MM.1S (cell line): ENCODE measurements at places on chromosomes 4 and X.

DNA sequence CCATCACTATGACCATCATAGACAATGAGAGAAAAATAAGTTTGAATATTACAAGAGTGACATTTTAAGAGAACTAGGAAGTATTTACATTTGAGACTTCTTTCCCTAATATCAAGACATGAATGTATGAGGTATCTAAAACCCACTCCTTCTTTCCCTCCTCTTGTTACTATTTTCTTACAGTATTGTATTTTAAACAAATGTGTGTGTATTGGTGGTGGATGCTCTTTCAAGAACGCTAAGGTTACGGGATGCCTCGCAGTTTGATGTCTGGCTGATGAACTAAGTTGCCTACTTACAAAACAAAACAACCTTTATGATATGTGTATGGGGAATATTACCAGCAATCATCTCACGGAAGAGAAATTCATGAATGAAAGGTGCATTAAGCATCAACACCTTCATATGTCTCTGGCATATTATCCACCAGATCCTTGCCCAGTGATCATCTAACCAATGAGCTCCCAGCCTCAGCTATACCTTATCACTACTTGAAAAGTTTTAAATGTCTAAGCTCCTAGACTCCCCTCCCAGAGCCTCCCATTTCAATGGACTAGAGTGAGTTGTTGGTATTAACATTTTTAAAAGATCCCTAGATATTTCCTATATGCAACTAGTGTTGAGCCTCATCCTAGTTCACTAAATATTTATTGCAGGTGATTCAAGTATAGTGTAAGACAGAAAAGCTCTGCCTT lies 10.6 kb downstream of the AREG start:
- no peak for DNase-seq

DNA sequence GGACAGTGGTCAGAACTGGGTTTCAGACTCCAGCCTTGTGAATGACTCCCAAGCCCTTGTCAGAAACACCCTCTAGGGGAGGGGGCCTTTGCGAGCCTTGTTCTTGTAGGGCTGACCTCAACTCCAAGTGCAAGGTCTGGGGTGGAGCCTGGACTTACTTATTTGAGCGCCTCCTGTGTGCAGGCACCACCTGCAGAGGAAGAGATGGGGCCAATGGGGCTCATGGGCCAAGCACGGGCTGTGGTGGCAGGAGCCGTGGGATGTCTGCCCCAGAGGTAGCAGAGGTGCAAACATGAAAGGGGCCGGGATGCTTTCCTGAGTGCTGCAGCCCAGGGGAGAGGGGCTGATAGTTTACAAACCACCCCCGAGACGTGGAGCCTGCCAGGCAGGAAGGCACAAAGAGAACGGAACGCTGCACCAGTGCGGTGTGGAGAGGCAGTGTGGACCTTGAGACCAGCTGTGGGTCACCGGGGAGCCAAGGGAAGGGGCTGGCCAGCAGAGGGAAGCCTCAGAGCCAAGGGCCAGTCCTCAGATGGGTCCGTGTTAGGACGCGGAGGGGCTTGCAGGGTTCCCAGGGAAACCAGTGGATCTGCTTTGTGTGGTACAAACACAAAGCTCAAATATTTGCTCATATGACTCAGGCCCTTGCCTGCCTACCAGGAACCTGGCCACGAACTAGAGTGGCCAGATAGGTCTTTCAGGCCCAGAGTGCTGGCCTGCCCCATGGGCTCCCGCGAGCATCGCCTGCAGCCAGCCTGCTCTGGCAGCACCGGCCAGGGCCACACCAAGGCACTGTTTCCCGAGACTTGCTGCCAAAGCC lies 8.7 kb upstream of the TADA2B start:
- DNase-seq, result no peak

- no peak for DNase-seq
Observed at GRCh38 chr4:112897543-112897942, 151.9 kb upstream of the ANK2 start.

- DNase-seq, result no peak
Observed at GRCh38 chr4:37858872-37859271, 32.0 kb upstream of the TBC1D1 start.

- DNase-seq, result no peak
Observed at GRCh38 chr4:92992758-92993157, 689.0 kb downstream of the GRID2 start.

DNA sequence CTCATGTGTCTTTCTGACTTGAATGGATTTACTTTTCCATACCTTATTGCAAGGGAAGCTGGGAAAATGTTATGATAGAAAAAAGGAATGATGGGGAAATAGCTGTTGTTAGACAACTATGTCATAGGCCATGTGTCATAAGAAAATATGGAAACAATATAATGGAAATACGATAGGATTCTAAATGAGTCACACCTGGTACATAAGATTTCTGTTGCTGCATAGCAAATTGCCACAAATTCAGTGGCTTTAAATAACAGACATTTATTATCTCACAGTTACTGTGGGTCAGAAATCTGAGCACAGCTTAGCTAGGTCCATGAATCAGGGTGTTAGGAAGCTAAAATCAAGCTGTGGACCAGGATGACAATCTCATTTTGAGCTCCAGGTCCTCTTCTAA lies 44.6 kb upstream of the ANKRD50 start:
- DNase-seq, result no peak

DNA sequence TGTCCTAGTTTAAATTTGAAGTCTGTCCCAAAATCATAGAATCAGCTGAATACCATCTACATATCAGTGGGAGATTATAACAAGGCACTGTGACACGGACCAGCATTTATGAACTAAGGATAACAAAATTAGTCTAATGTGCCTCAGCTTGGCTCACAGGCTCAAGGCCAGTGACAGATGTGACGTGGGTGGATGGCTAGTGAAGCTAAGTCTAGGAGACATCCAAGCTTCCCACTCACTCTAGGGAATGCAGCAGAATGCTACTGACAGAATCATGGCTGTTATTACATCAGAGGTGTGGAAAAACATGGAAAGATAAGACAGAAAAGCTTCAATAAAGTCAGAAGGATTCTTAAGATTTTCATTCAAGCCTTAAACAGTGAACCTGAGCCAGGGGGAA lies 329.9 kb downstream of the NAF1 start:
- no peak for DNase-seq

GRCh38 chr4:165699055-165699454 lies 174.0 kb upstream of the TLL1 start:
- DNase-seq, result no peak

DNA sequence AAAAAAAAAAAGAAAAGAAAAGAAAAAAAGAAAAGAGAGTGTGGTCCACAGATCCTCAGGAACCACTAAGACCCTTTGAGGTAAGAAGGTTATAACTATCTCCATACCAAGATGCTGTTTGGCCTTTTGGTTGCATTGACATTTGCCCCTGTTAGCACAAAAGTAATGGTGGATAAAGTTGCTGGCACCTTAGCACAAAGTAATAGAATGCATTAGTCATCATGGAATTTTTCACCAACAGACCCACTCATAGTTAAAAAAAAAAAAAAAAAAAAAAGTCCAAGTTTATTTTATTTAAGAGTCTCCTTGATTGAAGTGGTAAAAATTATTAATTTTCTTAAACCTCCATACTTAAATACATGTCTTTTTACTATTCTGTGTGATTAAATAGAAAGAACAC lies 78.4 kb upstream of the RBPJ start:
- no peak for DNase-seq

- no peak for DNase-seq
Observed at GRCh38 chr4:81454499-81454898, 17.2 kb downstream of the RASGEF1B start.

GRCh38 chr4:125961626-125962025 lies 646.9 kb downstream of the FAT4 start:
- DNase-seq, result no peak

- DNase-seq, result no peak
Observed at GRCh38 chr4:16140879-16141249, 57.0 kb upstream of the PROM1 start.

GRCh38 chr4:80585542-80585941 lies 250.0 kb downstream of the CFAP299 start:
- DNase-seq, result no peak

- DNase-seq, result no peak
Observed at GRCh38 chr4:82951196-82951595, 50.7 kb downstream of the THAP9 start.

DNA sequence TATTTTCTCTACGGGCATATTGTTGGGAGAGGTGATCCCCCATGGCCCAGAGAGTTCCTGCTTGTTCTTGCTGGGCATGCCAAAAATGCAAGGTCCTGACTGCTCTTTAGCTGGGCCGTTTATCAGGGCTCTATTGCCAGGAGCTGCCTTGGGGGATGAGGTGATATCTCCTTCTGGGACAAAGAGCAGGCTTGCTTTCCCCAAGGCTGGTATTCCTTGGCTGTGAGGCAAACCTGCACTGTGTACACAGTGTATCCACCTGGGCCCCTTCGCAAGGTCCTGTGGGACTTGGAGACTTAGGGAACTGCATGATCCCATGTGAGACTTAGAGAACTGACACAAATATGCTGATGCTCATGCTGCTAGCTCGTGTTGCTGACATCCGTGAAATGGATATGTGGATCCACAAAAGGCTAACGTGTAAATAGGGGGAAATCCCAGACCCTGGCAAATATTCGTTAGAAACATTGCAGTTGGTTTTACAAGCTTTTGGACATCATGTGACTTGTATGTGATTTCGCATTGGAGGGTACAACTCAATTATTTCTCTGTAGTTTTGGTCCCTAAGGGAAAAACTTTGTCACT lies 24.4 kb upstream of the ZFX start:
- DNase-seq, result no peak

GRCh38 chr4:139300431-139301112 lies 733 bp upstream of the NAA15 start:
- DNase-seq, result no peak

DNA sequence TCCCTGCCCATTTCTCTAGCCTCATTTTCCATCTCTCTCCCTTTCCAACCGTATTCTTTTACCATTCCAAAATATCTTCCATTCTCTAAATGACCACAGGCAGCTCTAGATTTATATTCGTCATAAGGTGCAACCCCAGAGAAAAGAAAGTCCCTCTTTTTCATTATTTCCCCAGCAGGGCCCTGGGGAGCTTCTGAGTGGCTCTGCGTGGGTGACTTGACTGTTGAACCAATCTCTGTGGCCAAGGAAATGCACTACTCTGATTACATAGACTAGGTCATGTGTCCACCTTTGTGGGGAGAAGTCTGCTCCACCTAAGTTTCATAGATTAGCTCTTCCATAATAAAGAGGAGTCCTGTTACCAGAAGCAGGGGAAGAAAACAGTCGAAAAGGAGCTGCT lies 51.4 kb downstream of the ATOH1 start:
- DNase-seq, result no peak

GRCh38 chr4:80454040-80454439 lies 118.5 kb downstream of the CFAP299 start:
- DNase-seq, result no peak

GRCh38 chrX:153646620-153647373 lies at the start of gene DUSP9:
Gene DUSP9, plus strand, starts transcription at chrX:153647203. Its CDS starts 751 bp downstream, at chrX:153647954.
- DNase-seq, result no peak

GRCh38 chr4:47784222-47784621 lies 53.6 kb downstream of the CORIN start:
- no peak for DNase-seq

DNA sequence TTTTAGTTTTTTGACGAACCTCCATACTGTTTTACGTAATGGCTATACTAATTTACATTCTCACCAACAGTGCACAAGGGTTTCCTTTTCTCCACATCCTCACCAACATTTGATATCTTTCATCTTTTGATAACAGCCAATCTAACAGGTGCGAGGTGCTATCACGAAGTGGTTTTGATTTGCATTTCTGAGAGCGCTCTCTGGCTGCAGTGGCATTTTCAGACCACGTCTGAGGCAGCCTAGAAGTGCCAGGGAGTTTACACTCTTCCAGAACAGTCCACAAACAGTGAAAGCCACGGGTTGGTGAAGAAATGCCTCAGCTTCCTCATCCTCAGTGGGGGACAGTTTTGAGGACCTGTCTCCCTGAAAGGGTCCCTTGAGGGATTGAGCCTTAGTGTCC lies 471.0 kb downstream of the BCOR start:
- no peak for DNase-seq

DNA sequence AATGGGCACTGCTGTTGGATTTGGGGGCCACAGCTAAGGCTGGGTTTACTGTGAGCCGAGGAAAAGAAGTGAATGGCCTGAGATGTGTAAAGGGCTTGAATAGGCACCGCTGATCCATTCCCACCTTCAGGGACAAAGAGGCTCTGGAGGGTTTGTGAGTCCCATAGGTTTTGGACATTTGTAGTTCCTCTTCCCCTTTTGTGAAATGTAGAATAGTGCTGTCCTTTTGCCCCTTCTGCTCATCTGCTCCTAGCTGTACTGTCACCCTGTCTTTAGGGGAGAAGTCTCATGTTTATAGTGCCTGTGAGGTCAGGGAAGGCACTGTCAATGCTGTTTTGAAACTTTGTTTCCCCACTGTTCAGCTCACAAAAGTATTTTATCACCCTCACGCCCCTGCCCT lies 26.4 kb upstream of the CLCN4 start:
- no peak for DNase-seq

- no peak for DNase-seq
Observed at GRCh38 chr4:182062458-182062857, 180.7 kb upstream of the TENM3 start.

- no peak for DNase-seq
Observed at GRCh38 chr4:149187726-149188125, 627.9 kb downstream of the IQCM start.

DNA sequence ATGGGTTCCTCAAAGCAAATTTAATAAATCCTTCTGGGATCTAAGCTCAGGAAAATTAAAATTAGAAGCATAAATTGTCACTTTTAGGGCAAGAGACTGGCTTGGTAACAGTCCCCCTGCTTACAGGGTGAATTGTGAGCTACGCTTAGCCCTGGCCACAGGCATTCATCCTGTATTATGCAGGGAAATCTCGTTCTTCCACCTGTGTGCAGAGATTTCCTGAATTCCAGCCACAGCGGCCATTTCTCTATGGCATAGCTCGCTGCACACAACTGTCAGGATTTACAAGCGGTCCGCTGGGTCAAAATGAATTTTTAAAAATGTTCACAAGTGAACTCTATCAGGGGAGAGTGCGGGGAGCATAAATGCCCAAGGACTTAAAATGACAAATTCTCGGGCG lies 111.9 kb downstream of the DCTD start:
- no peak for DNase-seq

DNA sequence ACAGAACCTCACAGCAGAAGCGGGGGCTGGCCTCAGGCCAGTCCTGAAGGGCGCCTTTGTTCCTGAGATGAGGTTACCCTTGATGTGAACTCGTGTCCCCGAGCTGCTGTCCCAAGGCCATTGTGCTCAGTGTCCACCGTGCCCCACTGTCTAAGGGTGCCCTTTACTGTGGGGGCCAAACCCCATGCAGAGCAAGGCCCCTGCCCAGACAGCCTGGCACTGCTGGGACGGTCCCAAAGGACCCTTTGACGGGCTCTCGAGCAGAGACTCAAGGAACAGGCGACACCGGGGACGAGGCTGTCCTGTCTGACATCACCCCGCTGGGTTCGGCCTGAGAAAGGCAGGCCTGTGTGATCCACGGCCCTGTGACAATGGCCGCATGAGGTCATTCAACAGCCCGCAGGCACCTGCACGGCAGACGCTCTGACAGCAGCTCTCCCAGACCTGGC lies 100.6 kb downstream of the ABLIM2 start:
- no peak for DNase-seq

GRCh38 chr4:53635697-53636483 lies 44.6 kb upstream of the LNX1 start:
- DNase-seq, result no peak
